ENCODE measurements at places on chromosomes 6 and 20.

DNA sequence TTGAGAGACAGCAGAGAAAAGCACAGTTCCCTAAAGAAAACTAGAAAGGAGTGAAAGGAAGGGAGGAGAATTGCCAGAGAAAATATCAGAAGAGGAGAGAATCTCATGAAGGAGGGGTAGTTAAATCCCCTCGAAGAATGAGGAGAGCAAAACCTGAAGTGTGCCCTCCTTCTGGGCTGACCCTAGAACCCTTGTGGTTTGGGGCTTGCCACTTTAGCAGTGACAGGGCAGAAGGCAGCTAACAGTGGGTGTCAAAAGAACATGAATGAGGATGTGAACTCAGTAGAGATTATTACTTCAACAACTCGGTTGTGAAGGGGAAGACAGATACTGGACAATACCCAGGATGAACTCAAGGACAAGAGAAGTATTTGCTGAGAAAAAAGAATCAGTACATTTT lies 73.6 kb downstream of the RALGAPA2 start:
- no peak for DNase-seq

DNA sequence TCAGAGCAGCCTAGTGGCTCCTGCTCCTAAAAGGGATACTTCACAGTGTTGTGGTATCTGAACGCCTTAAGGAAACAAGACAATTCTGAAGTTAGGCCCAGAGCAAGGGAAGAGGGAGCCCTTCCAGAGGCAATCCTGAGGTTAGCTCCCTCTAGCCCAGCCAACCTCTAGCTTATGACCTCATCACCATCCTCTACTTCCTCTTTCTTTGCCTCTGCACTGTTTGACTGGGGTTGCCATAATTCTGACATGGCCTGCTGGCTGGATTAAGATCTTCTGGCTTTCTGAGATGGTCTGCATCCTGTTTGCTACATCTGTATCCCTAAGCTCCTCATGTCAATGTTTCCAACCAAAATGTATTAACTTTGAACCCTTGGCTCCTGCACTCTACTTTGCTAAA lies 23.3 kb upstream of the BMP2 start:
- no peak for DNase-seq

GRCh38 chr20:19095762-19096161 lies 116.7 kb upstream of the SLC24A3 start:
- DNase-seq, result no peak

- DNase-seq, result peak; percentile 45
Observed at GRCh38 chr6:158698931-158699330, 49.1 kb downstream of the SYTL3 start.

- no peak for DNase-seq
Observed at GRCh38 chr20:33556246-33556645, 66.3 kb downstream of the CBFA2T2 start.

GRCh38 chr6:105881608-105882007 lies 204.5 kb upstream of the PRDM1 start:
- DNase-seq, result no peak

- DNase-seq, result no peak
Observed at GRCh38 chr20:19789009-19789408, 31.0 kb downstream of the RIN2 start.

- DNase-seq, result no peak
Observed at GRCh38 chr6:158018041-158018771, 36.5 kb downstream of the SYNJ2 start.

- no peak for DNase-seq
Observed at GRCh38 chr20:6348908-6349307, 226.1 kb upstream of the FERMT1 start.

DNA sequence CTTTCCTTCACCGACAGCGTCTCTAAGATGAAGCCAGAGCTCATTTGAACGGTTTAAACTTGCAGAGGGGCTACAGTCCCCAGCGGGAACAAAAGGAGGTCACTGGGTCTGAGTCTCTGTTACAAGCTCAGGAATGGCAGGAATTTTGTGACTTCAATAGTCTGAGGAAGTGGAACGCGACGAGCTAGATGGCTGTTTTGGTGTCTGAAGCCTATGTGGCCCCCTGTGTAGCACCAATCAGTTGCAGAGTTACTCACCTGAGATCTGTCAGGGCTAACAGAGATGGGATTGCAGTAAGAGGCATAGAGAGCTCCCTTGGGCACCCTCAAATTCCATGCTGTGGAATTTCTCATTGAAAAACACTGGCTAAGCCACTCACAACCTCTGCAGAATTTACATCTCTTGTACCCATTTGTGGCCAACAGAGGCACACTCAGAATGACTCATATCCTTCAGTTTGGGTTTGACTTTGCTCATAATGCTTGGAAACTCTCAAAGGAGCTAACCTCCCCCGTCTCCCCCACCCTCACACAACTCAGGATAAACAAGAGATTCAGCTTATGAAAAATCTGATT lies 7.1 kb upstream of the TCP11 start:
- DNase-seq, result peak; percentile 55

DNA sequence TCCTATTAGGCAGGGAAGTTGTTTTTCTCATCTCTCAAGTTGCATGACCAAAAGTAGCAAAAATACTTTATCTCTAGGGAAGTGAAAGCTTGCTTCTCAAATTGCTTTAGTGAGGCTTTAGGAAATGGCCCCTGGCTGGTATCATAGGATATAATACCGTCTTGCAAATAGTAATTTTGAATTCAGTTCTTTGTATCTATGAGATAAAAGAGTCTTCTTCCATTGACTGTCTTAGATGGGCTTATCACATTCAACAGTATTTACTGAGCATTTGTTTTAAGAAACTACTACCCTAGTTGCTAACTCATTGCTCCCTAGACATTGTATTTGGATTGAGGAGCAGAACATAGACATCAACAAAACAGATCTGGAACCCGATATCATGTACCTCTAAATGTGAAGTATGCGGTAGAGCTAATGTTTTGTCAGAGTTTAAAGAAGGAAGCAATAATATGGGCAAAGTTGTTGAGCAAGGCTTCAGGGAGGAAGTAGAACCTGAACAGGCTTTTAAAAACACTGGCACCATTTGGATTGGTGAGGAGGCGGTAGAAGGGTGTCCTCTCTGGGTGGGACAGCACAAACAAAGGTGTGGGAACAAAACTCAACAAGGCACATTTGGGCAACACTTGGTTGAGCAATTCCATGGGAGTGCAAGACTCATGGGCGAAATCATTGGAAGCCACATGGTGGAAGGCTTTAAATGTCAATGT lies 101.5 kb downstream of the SGK1 start:
- DNase-seq, result no peak

GRCh38 chr6:167974640-167975344 lies 22.7 kb upstream of the KIF25 start:
- no peak for DNase-seq

GRCh38 chr6:44681761-44682160 lies 294.3 kb downstream of the CDC5L start:
- DNase-seq, result no peak

DNA sequence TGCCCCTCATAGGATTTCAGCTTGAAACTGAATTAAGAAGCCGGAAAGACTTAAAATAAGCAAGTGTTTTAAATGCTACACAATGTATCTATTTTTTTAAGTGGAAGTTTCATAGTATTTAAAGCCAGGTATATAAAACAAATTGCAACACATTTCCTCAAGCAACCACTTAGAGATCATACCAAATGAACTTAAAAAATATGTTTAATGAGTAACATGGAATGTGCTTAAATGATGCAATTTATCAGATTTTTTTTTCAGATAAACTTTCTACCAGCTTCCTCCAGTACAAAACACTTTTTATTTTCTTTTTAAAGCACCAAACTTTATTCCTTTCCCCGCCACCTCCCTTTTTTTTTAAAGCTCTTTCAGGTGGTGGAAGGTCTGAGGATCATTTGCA lies 534.3 kb downstream of the BMP2 start:
- DNase-seq, result no peak

- DNase-seq, result no peak
Observed at GRCh38 chr6:100724696-100725095, 156.4 kb downstream of the ASCC3 start.

DNA sequence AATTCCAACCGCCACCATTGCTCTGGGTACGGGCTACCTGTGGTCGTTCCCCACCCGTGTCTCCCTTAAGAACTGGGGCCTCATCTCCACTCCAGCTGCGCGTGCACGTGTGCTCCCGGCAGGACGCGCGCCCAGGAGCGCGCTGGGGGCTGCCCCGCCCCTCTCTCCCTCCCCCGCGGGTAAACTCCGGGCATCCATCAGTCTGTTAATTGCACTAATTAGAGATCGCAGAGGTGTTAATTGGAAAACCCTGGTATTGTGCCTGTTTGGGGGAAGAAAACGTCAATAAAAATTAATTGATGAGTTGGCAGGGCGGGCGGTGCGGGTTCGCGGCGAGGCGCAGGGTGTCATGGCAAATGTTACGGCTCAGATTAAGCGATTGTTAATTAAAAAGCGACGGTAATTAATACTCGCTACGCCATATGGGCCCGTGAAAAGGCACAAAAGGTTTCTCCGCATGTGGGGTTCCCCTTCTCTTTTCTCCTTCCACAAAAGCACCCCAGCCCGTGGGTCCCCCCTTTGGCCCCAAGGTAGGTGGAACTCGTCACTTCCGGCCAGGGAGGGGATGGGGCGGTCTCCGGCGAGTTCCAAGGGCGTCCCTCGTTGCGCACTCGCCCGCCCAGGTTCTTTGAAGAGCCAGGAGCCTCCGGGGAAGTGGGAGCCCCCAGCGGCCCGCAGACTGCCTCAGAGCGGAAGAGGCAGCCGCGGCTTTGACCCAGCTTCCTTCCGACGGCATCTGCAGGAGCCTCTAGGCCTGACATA lies 14.4 kb downstream of the FOXP4 start:
- peak; percentile 81 for DNase-seq

- DNase-seq, result no peak
Observed at GRCh38 chr6:11288065-11288464, 55.6 kb upstream of the NEDD9 start.

GRCh38 chr20:63224412-63225081 lies 8.6 kb upstream of the YTHDF1 start:
- DNase-seq, result no peak

- DNase-seq, result no peak
Observed at GRCh38 chr6:69780585-69781178, 16.1 kb downstream of the LMBRD1 start.

- DNase-seq, result no peak
Observed at GRCh38 chr20:50274570-50275430, 84.2 kb downstream of the CEBPB start.

- DNase-seq, result no peak
Observed at GRCh38 chr6:100338090-100338489, 126.6 kb downstream of the SIM1 start.

DNA sequence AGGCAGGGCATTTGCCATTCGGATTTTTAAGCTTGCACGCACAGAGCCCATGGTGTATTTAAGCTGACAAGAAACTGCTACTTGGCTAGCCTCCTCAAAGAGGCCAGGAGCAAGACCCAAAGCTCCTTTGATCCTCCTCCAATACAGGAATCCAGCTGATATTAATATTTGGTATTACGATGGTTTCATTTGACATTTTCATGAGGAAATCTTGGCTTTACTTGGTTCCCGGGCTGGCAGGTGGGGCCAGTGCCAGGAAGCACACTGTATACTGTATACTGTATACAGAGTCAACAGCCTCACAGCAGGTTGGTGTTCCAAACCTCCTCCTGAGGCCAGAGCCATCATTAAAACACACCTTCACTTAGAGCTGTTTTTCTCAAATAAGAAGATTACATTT lies 138.2 kb upstream of the ARMC2 start:
- no peak for DNase-seq

DNA sequence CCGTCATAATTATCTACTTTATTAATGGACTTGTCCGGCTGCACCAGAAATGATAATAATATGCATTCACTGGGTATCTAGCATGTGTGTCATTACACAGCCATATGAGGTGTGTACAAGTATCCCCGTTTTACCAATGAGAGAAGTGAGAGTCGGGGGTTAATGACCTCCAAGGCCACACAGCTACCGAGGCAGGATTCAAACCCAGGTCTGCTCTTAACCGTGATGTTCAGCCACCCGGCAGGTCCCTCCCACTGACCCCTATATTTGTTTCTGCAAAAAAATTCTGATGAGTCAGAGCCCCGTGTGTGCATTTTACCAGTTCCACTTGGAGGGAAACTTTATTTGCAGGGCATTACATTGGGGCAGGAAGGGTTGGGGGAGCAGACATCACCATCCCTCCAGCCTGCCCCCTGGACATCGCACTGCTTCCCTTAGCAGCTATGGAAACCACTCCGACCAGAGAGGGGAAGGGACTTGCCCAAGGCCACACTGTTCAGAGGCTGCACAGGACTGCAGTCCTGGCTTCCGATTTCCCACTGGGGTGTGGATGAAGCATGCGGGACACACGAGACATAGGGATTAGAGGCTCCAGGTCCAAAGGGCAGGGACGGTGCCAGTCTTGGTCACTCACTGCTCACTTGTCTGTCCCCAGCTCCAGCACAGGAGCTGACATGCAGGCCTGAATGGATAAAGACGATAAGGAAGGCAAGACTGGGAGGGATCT lies 10.1 kb upstream of the SRC start:
- DNase-seq, result no peak
